ENCODE measurements at places on chromosomes 4 and X.

GRCh38 chr4:879729-880077, 52.4 kb downstream of the GAK start:
- DNase-seq, result peak; percentile 37

GRCh38 chrX:38727668-38728067, 73.6 kb upstream of the MID1IP1 start:
- no peak for DNase-seq

DNA sequence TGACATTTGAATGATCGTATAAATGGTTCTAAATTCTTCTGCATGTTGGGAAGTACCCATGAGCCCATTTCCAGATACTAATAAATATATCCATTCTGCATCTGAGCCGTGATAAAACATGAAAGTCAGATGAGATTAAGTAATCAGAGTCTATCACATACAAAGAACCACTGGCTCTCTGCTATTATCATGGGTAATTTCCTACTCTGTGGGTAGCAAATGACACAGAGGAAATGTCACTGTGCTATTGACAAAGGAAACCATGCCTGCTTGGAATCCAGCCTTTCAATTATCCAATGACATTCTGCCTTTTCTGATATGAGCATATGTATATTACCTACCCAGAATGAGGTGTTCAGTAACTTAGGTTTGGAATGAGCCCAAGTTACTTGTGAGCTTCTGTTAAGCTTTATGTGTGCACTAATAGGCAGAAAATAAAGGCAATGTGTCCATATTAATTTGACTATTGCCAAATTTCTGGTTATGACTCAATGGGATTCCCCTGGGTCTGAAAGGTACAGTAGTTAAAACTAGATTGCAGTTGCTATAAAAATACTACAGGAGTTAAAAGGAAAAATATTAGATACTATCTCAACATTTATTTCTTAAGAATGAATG, 238.7 kb upstream of the KCNIP4 start:
- no peak for DNase-seq

GRCh38 chrX:70033348-70034051, 16.2 kb downstream of the AWAT2 start:
- no peak for DNase-seq
